Activated T-cell treated with anti-CD3 and anti-CD28 coated beads, Interleukin-2, amount 50 U/mL, for 1 hour (primary cell): ENCODE measurements at places on chromosomes 13 and 19.

- no peak for DNase-seq
These were observed 6.8 kb downstream of the PCDH17 start for GRCh38 chr13:57638186-57638890.

- no peak for DNase-seq
These were observed 204.9 kb upstream of the KL start for GRCh38 chr13:32811297-32811800.

- DNase-seq, result no peak
These were observed 106.3 kb downstream of the FGF9 start for GRCh38 chr13:21777166-21777565.

DNA sequence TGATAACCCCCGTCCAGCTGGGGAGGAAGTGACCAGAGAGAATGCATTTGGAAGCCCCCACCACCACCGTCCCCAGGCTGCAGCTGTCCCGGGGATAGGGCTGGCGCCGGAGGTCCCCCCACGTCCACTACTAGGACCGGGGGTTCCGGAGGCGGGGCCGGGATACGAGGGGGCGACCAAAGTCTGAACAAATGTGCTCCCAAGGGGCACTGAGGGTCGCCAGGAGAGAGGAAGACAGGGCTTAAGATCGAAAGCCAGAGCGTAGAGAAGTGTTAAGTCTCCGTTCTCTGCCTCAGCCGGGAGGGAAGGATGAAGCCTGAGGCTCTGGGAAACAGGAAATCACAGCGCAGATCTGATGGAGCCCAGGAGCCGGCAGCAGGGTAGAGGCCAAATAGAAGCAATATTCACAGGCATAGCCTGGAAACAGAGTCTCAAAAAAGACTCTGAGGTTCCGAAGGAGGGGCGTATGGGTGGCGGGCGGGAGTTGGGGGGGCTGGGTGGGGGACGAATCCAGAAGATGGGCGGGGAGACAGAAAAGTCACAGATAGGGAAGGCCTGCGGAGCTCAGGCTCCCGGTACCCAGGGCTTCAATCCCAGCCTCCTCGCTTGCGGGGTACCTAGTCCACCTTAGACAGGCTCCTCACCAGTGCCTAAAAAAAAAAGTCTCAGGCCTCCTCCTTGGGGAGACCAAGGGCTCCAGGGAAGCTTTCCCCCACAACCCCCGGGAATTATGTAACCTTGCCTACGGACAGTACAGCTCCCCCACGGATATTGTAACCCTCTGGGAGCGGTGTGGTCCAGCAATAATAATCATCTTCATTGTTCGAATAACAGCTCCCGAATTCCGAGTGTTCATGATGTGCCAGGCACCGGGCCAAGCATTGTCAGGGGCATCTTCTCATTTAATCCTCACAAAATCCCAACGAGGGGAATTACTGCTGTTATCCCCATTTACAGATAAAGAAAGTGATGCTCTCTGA lies 1.1 kb upstream of the ERF start:
- no peak for DNase-seq

- DNase-seq, result no peak
These were observed 953.4 kb upstream of the PRR20A start for GRCh38 chr13:56187331-56187730.

- peak; percentile 69 for DNase-seq
These were observed 103.2 kb downstream of the GADD45B start for GRCh38 chr19:2578901-2579677.

- no peak for DNase-seq
These were observed 58.4 kb downstream of the PEPD start for GRCh38 chr19:33463199-33463598.

GRCh38 chr13:77492982-77493381 lies 42.5 kb upstream of the SCEL start:
- DNase-seq, result no peak

GRCh38 chr13:29958476-29958875 lies 108.1 kb upstream of the UBL3 start:
- peak; percentile 28 for DNase-seq

- DNase-seq, result no peak
These were observed 2.9 kb downstream of the PPM1N start for GRCh38 chr19:45500918-45501729.

DNA sequence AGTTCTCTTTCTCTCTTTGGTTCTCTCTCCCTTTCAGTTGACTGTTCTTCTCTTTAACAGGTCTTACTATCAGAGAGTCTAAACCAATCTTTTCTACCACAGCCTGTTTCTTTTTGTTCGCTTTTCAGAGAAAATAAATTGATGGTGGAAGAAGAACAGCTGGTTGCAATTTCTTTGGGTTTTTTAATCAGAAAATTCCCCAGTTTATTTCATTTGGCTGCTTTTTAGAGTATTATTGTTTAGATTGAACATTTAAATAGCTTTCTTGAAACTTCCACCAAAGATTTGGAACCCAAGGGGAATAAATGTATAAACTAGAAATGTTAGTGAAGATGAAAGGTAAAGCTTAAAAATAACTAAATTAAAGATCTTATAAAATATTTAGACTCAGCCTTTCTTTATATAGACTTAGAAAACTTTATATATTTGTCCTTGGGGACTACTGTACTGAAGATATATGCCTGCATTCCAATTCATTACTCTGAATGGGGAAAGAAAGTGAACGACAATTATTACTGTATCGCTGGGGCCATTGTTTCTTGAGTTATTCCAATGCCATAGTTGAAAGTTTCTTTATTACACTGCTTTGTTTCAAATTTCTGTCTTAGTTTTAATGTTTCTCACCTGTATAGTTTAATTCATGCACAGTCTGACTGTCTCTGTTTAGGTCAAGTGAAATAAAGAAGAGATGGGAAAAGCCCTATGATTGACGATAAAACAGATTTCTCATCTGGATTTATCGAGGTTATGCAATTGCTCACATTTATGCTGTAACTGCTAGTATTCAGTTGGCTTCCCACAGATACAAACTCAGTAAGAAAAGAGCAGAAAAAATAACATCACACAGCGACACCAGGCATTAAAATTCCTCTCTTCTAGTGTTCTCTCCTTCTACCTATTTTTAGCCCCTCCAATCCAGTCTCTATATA lies 169.4 kb upstream of the CSNK1A1L start:
- DNase-seq, result no peak

- peak; percentile 47 for DNase-seq
These were observed 4.3 kb downstream of the NFKBID start for GRCh38 chr19:35895911-35896642.

- DNase-seq, result no peak
These were observed 757 bp downstream of the WASF3 start for GRCh38 chr13:26558074-26558805.

GRCh38 chr19:34244611-34245299 lies 9.6 kb upstream of the GARRE1 start:
- DNase-seq, result no peak

GRCh38 chr13:76882431-76882830 lies 3.8 kb downstream of the KCTD12 start:
- DNase-seq, result no peak

- no peak for DNase-seq
These were observed 35.0 kb upstream of the TNFSF11 start for GRCh38 chr13:42538996-42539395.

DNA sequence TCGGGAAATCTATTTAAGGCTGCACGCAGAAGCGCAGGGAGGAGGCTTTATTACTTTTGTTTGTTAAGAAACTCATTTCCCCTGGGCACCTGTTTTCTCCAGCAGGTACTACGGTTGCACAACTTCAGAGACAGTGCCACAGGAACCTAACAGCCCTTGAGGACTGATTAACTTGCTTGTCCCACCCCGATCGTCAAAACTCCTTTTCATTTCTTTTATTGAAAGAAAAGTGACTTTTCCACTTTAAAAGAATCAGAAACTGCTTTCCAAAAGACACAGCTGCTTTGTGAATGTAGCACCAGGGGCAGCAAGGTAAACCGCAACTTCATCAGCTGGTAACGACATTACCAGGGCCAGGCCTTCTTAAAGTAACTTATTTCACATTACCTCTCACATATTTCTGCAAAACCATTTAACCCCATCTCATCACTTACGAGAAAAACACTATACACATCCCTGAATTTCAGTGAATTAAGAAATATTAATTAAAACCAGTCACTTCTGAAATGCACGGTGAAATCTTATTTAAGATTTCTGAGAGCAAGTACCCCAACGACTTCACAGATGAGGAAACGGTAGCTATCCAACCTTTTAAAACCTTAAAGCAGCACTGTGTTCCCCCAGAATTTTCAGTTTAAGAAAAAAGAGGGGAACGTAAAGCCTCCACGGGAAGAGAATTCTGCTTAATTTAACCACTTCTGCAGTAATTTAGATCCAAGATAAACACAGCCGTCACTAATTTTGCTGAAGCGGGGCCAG lies 1.4 kb downstream of the ANKRD10 start:
- DNase-seq, result no peak

DNA sequence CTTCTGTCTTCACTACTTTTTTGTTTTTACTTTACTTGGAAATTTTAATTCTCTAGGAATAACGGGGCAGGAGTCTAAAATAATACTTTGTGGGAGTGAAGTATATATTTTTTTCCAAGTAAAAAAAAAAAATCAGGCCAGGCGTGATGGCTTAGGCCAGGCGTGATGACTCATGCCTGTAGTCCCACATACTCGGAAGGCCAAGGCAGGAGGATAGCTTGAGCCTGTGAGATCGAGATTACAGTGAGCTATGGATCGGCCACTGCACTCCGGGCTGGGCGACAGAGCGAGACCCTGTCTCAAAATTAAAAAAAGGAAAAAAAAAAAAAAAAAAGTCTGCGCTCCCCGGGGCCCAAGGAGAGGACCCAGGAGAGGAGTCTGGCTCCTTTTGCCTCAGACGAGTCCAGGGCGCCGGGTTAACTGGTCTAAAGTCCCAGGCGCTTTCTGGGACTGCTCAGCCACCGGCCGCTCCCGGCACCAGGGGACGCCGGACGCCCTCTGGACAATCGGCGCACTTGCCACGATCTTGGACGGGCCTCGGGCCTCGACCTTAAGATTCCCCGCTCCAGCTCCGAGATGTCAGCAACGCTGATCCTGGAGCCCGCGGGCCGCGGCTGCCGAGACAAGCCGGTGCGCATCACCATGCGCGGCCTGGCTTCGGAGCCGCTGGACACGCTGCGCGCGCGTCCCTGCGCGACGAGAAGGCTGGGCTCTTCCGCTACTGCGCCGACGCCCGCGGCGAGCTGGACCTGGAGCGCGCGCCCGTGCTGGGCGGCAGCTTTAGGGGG lies 2.7 kb upstream of the ZFP82 start:
- DNase-seq, result peak; percentile 14

DNA sequence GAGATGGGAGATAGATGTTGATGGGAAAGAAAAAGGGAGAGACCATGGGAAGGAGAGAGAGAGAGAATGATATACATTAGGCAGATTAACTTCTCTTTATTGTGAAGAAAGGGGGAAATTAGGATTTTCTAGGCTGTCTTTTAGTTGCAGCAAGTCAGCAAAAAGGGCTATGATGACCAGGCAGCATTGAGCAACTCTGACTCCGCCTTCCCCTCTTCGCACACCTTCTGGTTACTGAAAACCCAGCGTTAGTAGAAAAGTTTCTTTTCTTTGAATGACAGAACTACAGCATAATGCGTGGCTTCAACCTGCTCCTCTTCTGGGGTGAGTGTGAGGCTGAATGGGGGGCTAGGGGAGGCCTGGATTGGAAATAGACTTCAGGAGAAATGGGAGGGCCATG lies at the start of gene ADGRE1:
TSS of gene ADGRE1 (plus strand) at position 264 of the 400 bp plus-strand sequence. CDS start at position 294, 30 bp downstream.
- no peak for DNase-seq

DNA sequence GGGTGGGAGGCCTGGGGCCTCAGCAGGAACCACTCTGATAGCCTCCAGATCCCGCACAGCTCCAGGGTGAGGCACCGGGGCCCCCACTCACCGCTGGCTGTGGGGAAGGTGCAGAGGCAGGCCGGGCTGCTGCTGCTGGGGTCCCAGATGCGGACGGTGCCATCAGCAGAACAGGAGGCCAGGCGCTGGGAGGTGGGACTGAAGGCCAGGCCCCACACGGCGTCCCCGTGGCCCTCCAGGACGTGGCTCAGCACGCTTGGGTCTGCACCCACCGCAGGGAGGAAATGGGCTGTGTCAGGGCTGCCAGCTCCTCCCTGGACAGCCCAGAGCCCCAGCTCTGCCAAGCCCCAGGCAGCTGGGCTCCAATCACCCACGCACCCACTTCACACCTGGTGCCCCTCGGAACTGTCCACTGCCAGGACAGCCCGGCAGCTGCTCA lies 6.1 kb upstream of the PRKD2 start:
- DNase-seq, result no peak

DNA sequence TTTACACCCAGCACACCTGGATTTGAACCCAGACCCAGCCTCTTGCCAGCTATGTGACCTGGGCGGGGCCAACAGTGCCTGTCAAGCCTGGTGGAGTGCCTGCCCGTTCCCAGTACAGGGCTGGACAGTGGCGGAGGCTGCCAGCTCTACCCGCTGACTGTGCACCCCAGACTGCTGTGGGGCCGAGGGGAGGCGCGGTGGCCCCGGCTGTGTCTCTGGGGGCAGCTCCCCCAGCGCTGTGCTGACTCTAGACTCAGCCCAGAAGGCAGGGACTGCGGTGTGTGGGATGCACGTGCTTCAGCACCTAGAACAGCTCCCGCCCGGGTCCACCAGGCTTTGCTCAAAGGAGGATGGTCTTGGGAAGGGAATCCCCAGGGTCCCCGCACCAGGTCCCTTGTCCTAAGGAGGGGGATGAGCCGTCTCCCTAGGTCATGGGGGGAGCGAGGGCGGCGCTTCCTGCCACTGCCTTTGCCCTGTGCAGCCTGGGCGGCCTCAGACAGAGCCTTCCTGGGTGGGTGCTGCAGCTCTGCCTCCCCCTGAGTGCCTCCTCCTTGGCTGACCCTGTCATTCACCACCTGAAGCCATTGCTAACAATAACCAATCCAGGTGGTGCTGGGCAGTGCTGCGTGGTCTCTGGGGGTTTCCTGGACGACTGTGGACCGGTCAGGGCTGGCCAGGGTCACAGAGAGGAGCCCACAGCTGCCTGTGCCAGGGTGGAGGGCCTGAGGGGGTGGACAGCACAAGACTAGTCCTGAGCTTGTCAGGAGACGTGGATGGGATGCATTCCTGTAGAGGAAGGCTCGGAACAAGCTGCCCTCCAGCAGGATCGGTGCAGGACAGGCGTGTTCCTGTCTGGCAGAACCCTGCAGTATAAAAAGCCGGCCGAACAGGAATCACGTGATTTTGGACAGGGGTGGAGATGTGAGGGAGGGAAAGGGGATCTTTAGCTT lies 18.6 kb downstream of the TMEM255B start:
- peak; percentile 16 for DNase-seq

DNA sequence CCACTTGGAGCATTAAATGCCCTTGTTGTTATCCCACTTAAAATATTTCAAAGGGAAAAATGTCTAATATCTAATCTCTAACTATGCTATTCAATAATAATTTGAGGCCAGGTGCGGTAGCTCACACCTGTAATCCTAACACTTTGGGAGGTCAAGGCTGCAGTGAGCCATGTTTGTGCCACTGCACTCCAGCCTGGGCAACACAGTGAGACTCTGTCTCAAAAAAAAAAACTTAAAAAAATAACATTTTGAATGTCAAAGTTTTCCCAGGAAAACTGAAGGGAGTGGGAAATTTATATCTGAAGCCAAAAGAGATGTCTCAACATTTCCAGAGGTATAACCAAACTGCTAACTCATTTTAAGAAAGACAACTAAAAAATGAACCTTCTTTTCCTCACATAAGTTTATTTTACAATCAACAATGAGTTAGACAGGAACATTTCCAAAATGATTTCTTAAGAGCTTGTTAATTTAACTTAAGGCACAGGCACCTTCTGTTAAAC lies 47.9 kb downstream of the CAB39L start:
- DNase-seq, result no peak
